ENCODE measurements at places on chromosomes 3 and 15.

- no peak for DNase-seq
Observed at GRCh38 chr3:113828600-113828999, 10.0 kb upstream of the GRAMD1C start.

- no peak for DNase-seq
Observed at GRCh38 chr3:195071916-195072820, 198.8 kb downstream of the XXYLT1 start.

DNA sequence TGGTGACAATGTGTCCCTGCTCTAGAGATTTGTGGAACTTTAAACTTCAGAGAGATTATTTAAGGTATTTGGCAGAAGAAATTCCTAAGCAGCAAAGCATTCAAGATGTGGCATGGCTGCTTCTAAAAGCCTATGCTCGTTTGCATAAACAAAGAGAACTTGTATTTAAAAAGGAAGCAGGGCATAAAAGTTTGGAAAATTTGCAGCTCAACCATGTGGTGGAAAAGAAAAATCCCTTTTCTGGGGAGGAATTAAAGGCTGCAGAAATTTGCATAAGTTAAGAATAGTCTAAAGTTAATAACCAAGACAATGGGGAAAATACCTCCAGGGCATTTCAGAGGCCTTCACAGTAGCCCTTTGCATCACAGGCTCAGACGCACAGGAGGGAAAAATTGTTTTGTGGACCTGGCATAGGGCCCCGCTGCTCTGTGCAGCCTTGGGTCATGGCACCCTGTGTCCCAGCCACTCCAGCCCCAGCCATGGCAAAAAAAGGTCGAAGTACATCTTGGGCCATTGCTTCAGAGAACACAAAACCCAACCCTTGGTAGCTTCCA is 1109.1 kb downstream of the OTOL1 start:
- DNase-seq, result no peak

GRCh38 chr3:80970292-80970691 is 791.2 kb downstream of the GBE1 start:
- no peak for DNase-seq

DNA sequence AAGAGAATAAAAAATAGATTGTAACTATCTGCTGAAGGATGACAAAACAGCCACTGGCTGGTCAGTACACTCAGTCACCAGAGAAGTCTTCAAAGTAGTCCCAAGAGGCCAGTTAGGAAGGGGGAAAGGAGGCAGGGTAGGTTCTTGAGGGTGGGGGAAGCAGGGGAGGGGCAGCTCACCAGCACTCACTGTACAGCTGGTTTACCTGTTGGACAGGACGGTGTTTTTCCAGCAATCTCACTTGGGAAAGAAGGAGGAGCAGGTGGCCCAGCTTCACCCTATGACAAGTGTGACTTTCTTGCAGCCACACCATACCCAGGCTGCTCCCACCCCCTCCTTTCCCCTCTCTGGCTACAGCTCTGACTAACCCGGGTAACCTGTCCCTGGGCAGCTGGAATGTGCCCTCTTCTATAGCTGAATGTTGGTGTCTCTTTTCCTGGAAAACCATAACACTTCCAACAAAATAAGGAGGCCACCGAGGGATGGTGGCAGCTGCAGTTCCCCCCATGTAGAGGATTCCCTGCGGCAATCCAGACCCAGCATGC is 203.4 kb upstream of the NSMCE3 start:
- DNase-seq, result no peak

GRCh38 chr3:50950591-50950990 is 275.9 kb downstream of the DOCK3 start:
- DNase-seq, result no peak

DNA sequence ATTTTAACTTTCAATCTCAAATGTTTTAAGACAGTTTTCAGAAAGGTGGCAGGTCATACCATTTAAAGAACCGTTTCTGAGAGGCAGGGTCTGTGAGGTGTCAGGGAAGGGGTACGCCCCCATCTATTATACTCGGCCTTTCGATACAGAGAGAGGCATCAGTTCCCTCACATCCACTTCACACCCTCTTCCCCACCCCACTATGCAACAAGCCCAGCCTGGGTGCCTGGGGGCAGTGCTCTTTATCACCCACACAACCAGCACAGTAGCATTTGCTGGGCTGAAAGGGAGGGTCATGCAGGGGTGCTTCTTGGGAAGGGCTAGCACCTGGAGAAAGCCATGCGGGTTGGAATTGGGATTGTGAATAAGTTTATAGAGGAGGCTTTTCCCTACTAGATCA is 56.0 kb upstream of the KCNMB2 start:
- no peak for DNase-seq

DNA sequence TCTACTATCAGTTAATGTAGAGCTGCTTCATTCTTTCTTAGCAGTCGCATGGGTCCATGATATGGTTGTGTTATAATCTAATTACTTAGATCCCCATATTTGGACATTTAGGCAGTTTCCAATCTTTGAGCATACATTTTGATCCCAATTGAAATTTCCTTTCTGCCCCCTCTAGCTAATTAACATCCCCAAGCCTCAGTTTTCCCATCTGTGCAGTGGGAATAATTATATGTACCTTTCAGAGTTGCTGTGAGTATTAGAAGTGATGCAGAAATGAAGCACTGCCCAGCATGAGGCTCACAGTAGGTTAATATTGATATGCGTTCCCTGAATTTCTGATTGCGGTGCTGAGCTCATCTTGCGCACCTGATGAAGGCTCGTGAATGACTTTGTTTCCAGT is 21.8 kb downstream of the SPSB4 start:
- DNase-seq, result no peak

DNA sequence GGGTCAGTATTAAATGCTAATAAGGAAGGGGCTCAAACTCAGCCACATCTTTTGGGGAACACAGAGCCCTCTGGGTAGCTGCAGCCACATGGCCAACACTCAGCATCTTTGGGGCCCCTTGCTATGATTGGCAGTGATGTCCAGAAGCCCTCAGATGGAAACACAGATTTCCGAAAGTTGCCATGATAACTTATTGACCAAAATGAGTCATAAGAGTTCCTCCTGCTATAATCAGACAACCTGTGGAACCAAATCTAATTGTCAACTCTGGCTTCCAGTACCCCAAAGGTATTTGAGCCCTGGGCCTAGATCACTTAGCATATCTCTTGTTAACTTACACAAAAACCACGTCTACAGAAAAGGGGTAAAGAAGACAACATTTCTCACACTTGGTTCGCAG is 392.2 kb downstream of the KCNH8 start:
- DNase-seq, result no peak

GRCh38 chr3:152298393-152299248 is 29.9 kb downstream of the MBNL1 start:
- DNase-seq, result peak; percentile 87

DNA sequence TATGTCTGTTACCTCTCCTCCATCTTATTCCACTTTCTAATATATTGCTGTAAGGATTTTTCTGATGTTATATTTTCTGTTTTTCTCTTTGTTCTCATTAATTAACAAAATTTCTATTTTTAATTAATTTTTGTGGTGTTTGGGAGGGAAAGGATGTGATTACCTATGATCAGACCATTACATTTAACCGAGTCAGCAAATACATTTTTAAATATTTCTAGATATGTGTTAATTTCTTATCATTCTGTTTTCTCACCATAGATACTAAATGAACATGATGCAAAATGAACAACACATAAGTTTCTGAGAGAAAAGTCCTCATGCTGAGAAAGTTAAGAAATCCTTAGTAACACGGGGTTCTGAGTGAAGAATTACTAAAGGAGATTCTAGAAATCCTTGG is 80.6 kb upstream of the P2RY1 start:
- DNase-seq, result no peak

GRCh38 chr3:66179793-66180192 is 41.0 kb upstream of the SLC25A26 start:
- DNase-seq, result no peak

DNA sequence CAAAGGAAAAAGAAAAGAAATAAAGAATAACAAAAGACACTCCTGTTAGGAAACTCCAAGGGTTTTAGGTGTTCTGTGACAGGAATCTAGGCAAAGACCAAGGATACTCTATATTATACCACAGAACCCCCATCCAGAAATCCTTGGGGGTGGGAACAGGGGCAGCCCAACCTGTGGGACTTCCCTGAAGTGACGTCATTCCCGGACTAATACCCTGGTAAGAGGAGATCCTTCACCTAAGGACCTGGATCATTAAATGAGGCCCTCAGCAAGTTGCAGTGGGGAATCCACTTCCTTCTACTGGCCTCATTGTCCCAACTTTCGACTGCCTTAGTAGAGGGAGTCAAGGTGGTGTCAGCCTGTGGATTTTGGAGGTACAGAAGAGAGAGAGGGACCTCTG is 41.1 kb upstream of the ZNF148 start:
- no peak for DNase-seq

GRCh38 chr3:194061421-194062030 is 74.4 kb upstream of the HES1 start:
- no peak for DNase-seq

DNA sequence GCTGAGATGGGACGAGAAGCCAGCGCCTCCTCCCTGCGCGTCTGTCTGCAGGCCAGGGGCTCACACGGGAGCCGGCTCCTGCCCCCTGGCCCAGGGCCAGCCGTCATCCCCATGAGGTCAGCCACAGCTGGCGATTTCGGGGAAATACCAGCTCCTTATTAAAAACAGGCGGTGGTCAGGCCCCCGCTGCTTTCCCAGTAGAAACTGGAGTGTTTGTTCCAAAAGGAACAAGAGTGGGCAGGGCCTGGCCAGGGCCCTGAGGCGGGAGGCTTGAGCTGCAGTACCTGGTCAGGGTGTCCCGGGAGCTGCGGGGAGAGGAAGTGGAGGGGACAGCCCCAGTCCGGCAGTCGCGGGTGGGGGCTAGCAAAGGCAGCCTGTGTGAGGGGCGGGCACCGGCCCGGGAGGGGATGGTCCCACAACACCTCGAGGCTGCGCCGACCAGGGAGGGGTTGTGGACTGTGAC is 17.8 kb downstream of the MYL3 start:
- no peak for DNase-seq

GRCh38 chr15:90154861-90155626 is 46.1 kb upstream of the SEMA4B start:
- DNase-seq, result no peak

GRCh38 chr15:74365598-74366445 is 1.6 kb downstream of the CYP11A1 start:
- no peak for DNase-seq

GRCh38 chr3:132550579-132551305 is 46.3 kb upstream of the ACKR4 start:
- no peak for DNase-seq

GRCh38 chr3:122940628-122941086 is 86.9 kb downstream of the SEMA5B start:
- no peak for DNase-seq

DNA sequence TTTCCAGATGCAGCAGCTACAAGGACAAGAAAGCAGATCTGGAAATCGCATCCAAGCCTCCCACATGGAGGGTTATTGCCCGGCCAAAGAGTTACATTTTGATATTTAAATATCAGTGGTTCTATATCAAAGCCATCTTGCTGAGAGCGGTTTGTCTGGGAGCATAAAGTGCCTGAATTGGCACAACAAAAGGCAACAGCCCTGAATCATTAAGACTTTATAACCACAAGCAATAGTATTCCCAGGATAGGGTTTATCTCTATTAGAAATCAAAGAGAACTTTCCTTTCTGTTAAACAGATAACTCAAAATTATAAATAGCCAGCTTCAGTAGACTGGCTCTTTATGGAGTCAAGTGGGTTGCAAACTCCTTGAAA is 564.7 kb downstream of the ROBO1 start:
- DNase-seq, result no peak

DNA sequence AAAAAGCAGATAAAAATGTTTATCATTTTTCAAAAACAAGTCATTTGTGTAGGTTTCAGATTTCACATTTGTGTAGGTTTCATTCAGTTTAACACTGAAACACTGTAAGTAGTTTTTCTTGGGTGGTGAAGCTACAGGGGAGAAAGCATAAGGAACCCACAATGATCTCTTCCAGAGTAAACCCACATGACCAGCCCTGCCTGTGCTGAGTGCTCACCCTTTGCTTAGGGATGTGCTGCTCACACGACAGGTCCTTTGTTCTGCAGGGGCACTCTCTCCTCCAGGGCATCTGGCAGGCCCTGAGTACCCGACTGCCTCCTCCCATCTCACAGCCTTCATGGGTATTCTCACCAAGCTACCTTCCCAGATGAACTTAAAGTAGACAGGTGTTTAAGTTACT is 28.9 kb downstream of the ZXDC start:
- no peak for DNase-seq

- DNase-seq, result no peak
Observed at GRCh38 chr3:45060165-45060892, 34.2 kb downstream of the CLEC3B start.

DNA sequence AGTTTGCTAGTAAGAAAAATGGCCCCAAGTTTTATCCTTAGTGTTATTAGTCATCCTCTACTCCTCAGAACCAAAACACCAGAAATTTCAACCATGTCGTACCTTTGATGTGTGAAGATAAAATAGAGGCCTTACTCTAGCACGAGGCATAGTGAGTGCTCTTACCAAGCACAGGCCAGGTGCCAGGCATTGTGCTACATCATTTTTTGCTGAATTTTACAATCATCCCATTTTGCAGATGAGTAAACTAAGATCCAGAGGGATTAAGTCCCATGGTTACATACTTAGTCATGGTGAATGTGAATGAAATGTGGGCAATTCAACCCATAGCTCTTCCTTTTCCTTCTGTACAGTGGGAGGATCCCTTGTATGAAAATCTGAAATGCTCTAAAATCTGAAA is 15.2 kb downstream of the LMCD1 start:
- no peak for DNase-seq

DNA sequence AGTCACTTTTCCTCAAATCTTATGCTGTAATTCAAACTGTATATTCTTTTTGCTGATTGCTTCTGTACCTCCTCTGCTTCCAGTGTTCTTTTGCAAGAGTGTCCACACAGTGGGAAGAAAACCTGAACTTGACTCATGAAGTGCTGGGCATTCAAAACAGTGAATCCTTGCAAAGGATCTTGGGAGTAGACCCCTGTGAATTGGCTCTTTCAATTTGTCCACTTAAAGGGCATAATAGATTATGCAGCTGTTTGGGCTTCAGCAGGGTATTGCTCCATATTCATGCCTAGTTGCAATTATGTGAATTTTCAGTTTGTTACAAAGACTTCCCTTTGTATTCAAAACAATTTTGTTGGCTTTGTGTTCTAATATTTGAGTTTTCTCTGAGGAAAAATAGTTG is 11.4 kb downstream of the ZFAND6 start:
- no peak for DNase-seq

DNA sequence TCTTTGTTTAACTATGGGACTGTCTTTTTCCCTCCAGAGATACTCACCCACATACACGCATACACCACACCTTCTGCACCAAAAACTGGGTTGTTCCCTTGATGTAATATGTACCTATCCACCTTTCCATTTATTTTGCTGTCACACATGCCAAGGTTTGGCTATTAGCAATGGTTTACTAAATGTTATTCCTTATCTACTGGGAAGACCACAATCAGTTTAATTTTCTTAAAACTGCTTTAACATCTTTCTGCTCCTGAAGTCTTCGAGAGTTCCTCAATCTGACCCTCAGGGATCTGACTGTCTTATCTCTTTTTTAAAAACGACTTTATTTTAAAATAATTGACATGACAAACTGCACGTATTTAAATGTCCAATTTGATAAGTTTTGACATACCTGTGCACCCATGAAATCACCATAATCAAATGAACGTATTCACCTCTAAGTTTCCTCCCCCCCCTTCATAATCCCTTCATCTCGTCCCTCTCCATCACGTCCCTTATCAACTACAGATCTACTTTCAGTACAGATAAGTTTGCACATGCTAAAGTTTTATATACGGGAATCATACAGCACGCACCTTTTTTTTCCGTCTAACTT is 805 bp upstream of the TRPM7 start:
- no peak for DNase-seq

Measured in CD4-positive, alpha-beta T cell treated with Interleukin-4 for 4 hours (primary cell).